ENCODE measurements at places on chromosomes 2 and 18.

GRCh38 chr18:74638210-74638609 is 40.5 kb downstream of the ZNF407 start:
- no peak for DNase-seq

- DNase-seq = no peak
These were observed 17.8 kb downstream of the MTCL1 start for GRCh38 chr18:8722946-8723820.

GRCh38 chr2:17892770-17893534 is 14.5 kb downstream of the KCNS3 start:
- no peak for DNase-seq

DNA sequence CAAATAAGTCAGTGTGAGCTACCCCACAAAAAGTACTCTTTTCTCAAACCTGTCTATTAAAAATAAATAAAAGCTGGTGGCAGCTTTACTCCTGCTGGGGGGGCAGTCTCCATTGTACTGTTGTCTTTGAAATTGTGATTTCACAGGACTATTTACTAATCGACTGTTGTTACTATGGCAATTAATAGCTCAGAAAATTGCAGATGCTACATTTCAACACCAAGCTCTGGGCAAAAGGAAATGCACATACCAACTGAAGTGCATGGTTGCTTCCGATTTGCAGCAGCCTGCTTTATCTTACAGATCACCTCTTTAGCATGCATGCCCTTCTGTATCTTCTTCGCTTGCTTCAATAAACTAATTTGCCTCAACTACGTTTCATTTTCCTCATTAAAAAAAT is 117.6 kb upstream of the DAPL1 start:
- no peak for DNase-seq

DNA sequence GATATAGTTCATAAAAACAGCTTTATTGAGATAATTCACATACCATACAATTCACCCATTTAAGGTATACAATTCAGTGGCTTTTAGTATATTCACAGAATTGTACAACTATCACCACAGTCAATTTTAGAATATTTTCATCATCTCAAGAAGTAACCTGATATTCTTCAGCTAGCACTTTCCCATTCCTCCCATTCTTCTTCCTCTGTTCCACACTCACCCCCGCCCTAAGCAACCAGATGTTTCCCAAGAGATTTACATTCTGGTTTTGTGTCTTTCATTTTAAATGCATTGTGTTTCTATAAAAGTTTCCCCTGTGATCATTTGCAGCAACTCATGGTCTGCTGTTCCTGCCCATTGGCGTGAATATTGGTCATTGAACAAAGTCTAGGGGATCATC is 5.4 kb downstream of the GPN1 start:
- DNase-seq = no peak

- DNase-seq = no peak
These were observed 1143.9 kb upstream of the NXPH2 start for GRCh38 chr2:139924070-139924469.

GRCh38 chr18:12239431-12239830 is 14.7 kb upstream of the CIDEA start:
- DNase-seq = no peak

DNA sequence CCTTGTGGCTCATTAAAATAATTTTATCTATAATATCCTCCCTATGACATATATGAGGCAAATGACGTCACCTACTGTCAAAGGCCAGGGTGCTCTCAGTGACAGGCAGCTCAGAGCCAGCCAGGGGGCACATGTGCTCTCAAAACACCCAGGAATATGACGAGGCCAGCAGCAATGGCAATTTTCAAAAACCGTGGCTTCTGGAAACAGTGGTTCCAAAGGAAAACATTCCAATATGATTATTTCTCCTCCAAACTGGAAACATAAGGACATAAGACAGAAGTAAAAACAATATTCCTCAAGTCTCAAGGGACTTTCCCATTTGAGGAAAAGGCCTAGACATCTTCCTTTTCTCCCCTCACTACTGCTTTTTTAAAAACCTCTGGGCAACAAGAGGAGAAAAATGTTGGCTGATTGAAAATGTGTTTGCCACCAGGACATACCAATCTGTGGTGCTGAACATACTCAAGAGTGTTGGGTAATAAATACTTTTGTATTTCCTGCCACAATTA is 40.8 kb downstream of the RNF152 start:
- no peak for DNase-seq

GRCh38 chr18:7657050-7657449 is 89.9 kb downstream of the PTPRM start:
- no peak for DNase-seq

- DNase-seq = peak; percentile 23
These were observed 1.4 kb downstream of the NEDD4L start for GRCh38 chr18:58045242-58046092.

DNA sequence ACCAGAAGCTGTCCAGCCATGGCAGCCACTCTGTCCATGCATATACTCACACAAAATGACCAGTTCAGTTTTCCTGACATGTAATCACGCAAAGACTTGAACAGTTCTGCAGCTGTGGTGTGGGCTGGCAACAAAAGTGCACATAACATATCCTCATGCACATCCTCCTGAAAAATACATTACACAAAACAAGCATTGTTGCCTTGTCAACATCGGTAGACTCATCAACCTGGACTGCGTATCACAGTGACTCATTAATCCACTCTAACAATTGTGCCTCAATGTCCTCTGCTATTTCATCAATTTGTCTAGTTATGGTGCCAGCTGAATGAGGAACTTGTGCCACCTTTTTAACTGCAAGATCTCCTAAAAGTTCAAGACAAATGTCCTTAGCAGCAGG is 19.5 kb downstream of the RBKS start:
- no peak for DNase-seq

- DNase-seq = no peak
These were observed 2.1 kb downstream of the IL1B start for GRCh38 chr2:112834396-112835037.

- no peak for DNase-seq
These were observed 518.8 kb upstream of the ACVR2A start for GRCh38 chr2:147325990-147326389.

- no peak for DNase-seq
These were observed 4.3 kb upstream of the CASP8 start for GRCh38 chr2:201256082-201256481.

- no peak for DNase-seq
These were observed 140.7 kb upstream of the THUMPD2 start for GRCh38 chr2:39919511-39920306.

DNA sequence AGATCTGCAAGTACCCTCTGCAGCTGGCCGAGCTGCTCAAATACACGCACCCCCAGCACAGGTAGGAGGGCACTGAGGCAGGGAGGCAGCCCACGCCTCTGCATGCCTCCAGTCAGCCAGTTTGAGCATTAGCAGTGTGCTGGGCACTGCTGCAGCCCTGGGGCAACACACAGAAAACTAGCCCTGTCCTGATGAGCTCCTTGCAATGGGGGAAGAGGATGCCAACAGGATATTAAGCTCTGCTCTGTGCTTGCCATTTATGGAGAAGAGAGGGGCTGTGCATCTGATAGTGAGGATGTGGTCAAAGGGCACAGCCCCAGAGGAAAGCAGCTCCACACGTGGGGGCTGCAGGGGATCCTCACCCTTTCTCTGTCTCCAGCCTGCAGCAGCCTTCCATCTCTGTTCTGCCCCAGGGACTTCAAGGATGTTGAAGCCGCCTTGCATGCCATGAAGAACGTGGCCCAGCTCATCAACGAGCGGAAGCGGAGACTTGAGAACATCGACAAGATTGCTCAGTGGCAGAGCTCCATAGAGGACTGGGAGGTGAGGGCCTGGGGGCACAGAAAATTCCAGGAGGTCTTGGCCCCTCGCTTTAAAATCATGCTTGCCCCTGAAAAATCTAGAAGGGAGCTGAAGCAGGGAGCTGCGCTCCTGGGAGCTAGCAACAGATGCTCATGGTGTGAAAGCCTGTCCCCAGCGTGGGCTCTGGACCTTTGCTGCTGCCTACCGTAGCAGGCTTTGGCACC is 51.7 kb downstream of the FAM168B start:
- no peak for DNase-seq

- DNase-seq = no peak
These were observed 41.1 kb downstream of the LDAH start for GRCh38 chr2:20781656-20782265.

DNA sequence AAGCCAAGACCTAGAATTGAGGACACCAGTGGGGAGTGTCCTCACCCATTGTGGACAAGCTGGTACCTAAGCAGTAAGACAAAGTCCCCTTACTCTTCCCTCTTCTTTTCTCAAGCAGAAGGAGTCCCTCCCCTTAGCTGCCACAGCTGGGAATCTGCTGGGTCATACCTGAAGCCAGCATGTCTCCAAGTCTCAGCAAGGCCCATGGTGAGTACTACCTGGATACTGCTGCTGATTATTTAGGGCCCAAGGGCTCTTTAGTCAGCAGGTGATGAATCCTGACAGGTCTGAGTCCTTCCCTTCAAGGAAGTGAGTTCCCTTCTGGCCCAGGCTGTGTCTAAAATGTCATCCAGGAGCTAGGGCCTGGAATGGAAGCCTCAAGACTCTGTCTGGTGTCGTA is 198.6 kb upstream of the STK17B start:
- DNase-seq = no peak

- no peak for DNase-seq
These were observed 14.6 kb downstream of the ENOSF1 start for GRCh38 chr18:697800-698199.

DNA sequence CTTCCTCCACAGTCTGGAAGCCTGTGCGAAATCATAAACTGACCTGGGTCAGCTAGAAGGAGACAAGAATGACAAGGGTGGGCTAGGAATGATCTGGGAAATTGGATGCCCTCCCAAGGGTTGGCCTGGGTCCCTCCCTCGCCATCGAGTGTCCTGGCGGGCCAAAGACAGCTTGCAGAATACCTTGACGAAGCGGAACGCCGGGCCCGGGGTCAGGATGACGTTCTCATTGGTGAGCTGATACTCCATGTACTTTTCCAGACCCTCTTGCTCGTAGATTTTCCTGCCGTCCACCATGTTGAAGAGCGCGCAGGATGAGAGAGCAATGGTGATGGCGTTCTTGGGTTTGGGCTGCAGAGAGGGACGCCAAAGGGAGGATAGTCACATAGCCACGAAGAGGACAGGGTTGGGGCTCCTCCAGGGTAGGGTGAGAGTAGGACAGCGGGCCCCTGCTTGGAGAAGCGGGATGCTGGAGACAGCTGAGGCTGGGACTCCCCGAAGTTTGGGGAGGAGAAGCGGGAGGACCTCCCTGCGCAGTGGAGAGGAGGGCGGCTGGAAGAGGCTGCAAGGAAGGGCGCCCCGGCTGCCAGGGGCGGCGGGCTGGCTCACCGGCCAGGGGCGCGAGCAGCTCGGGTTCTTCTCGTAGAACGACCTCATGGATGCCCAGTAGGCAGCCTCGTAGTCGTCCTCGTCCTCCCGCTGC is 5.3 kb downstream of the NT5C1B start:
- no peak for DNase-seq

DNA sequence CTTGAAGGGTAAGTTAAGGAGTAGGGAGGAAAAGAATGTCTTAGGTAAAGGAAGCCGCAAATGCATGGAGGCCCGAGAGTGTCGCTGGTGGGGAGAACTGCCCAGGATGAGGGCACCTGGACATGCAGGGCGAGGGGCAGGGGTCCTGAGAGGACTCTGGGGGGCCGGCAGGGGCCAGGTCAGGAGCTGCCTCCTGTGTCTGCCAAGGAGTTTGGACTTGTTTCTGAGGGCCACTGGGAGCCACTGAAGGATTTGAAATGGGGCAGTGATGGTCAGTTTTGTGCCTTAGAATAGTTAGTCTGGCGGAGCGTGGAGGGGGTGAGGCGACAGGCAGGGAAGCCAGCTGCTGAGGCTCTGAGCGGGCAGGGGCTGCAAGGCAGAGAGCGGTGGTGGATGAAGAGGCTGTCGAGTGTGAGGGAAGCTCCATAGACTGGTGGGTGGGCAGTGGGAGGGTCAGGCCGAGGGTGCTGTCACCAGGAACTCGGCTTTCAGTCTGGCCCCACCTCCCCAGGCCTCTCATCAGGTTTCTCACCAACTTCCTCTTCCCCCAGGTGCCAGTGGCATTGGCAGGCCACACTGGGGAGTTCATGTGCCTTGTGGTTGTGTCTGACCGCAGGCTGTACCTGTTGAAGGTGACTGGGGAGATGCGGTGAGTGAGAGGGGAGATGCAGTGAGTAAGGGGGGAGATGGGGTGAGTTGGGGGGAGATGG is 14.7 kb upstream of the SLC4A3 start:
- DNase-seq = no peak

DNA sequence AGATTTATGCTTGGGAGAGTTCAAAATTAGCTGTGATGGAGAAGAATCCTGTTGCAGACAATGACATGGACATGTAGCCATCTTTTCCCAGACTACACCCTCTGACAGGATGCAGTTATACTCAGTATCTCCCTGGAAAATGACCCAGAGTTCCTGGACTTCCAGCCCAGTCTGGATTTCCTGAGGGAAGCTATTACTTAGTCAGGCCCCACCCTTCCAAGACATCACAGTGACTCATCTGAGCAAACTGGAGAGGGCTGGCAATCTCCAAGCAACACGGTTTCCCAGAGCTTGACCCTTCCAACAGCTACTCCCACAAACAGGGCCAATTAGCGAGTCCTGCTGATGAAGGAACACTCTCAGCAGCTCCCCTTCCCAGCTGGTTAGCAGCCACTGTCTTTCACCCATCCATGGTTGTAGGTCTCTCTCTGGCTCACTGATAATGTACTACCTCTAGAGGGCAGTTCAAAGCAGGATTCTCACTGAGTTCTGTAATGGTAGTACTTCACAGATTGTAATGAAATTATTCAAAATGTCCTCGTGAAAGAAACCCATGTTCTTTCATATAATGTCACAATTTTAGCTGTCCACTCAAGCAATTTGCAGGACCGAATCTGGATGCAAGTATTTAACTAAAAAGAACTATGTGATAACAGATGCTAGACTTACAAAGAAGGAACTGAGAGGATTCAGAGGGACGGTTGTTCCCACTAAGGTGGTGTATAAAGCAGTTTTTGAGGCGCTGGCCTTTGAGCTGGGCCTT is 110.2 kb downstream of the MDH1 start:
- peak; percentile 1 for DNase-seq

DNA sequence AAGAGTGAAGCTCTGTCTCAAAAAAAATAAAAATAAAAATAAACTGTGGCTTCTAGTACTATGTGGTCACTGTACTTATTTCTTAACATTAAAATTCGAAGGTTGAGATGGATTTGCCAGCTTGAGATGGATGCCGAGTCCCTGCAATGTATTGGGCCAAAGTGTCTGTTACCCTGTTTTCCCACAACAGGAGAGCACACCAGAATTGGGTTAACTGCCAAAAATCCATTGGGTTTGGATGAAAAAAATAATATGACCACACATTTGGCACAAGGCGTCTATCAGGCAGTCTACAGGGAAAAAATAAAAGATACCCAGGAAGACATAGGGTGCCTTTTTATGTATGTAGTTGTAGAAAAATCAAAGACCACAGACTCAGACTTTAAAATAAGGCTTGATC is 19.2 kb upstream of the MAPRE3 start:
- no peak for DNase-seq

DNA sequence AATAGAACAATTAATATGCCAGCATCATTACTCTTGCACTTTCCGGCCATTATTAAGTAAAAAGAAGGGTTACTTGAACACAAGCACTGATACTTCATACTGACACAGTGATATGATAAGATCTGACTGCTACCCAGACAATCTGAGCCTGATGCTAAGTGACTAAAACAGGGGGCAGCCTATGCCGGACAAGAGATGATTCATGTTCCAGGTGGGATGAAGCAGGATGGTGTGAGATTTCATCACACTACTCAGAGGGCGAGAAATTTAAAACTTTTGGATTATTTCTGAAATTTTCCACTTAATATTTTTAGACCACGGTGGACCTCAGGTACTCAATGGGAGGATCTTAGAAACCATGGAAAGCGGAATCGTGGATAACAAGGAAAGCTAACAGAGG is 61.7 kb downstream of the LIPG start:
- no peak for DNase-seq
